ENCODE measurements at places on chromosomes 1 and 21.

GRCh38 chr1:225873281-225873850 lies 8.8 kb downstream of the TMEM63A start:
- no peak for DNase-seq

DNA sequence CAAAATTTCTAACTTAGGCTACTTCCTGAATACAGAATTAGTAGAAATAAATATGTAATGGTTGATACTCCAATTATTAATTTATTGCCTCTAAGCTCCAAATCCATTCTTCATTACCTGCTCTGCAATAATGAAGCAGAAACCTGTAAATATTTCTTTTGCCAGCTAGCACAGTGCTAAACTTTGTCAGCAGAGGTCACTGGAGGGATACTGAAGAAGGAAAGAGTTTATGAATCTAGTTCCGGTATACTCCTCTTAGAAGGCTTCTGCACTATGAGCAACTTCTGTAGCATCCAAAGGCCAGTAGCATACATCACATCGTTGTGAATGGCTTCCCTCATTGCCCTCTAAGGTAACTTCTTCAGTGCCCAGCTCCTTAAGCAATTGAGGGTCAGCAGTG lies 81.0 kb upstream of the LHX8 start:
- no peak for DNase-seq

- no peak for DNase-seq
These were observed 38.8 kb downstream of the MACF1 start for GRCh38 chr1:39243302-39243701.

GRCh38 chr1:203624341-203624712 lies 2.3 kb upstream of the ATP2B4 start:
- no peak for DNase-seq

GRCh38 chr1:38061883-38062328 lies 15.3 kb upstream of the POU3F1 start:
- no peak for DNase-seq

GRCh38 chr1:226268421-226269124 lies 40.4 kb downstream of the LIN9 start:
- DNase-seq = no peak
